ENCODE measurements at places on chromosomes 4 and X. TPM values are rescaled to one million over a fixed set of nuclear protein-coding genes. Genes with fewer than 3 reads are reported as not detected.
A peak's percentile ranks its signal among the peaks of the same experiment; 100 is the strongest.

- DNase-seq: no peak
These were observed 14.4 kb downstream of the ADH1A start for GRCh38 chr4:99276417-99276816.

GRCh38 chr4:183797445-183798300, 107.4 kb upstream of the STOX2 start:
- DNase-seq: peak; percentile 44

DNA sequence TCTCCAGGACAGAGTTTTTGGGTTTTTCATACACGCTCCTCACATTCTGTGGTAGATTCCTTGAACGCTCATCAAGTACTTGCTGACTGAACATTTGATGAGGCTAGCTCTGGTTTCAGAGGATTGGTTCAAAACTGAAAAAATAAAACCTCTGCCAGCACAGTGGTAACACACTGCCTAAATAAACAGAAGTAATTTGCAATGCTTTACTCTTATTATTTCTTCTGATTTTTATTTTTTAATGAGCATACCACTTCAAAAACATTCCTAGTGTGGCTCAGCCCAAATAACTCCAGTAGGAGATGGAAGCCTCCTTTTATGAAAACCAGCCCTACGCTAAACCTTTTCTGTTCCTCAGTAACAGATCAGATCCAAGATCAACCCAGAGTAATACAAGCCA, 72.0 kb upstream of the INTU start:
- no peak for DNase-seq

DNA sequence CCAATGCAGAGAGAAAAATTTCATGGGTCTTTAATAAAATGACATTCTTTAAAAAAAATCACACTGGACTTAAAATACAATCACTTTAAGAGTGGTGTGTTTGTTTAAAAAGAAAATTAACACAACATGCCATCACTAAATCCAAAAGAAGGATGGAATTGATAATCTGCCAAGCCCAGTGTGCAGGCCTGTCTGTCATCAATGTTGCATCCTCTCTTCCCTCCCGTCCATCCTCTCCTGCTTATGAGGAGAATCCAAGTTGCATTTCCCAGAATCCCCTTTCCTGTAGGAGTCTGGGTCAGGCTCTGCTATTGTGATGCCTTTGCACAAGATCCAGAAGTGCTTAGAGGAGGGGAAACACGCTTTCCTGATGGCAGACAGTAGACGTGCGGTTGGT, 169.4 kb downstream of the MID1 start:
- DNase-seq: no peak

- DNase-seq: no peak
These were observed 216.6 kb downstream of the PDGFC start for GRCh38 chr4:156754832-156755570.

DNA sequence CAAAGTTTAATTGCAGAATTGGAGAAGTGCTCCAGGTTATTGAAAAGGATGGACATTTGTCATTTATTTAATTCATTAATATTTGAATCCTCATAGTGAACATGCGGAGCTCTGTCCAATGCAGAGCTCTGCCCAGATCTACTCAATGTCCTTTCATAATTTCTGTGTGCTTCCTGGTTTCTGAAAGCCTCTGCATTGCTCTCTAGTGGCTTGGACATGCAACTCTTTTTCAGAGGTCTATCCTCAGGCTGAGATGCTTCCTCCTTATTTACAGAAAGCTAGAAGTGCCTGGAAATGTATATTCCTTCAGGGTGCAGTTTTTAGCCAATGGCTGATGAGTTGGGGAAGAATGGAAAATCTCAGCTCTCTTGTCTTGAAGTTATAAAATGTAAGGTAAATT, 786.1 kb upstream of the AADAT start:
- DNase-seq: no peak

GRCh38 chrX:116417968-116418367, 18.4 kb upstream of the SLC6A14 start:
- no peak for DNase-seq

DNA sequence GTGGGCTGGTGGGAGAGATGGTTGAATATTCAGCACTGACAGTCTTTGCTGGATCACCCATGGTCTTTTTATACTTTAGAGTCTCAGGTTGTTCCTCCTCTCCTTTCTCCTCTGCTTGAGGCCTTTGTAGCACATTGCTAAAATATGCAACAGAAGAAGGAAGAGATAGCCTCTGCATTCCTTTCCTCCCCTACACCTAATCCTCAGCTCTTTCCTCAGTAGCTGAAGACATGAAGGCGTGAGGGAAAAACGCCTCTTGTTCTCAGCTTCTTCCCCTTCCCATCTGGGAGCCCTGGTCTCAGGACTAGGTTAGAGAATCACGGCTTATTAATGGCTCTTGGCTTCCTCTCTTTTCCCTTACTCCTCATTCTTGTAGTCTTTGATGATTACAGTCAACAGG, 76.8 kb downstream of the RNF150 start:
- DNase-seq: no peak

DNA sequence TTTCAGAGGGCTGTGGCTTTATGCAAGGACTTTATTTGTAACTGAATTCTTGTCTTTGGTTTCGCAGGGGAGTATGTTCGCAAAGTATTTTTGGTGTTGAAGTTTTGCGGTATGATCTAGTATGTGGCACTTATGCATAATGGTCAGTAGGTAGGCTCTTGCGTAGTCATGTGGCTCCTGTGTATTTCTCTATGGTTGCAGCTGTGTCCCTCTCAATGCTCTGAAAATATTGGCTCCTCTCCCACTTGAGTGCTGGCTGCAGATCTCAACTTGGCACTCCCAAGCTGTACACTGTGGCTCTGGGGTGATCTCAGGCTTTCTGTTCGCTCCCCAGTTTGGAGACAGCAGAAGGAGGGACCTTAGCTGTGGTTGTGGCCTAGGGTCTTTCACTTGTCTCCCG, 24.8 kb downstream of the ARMCX5 start:
- peak; percentile 44 for DNase-seq

GRCh38 chr4:142452161-142452855, 393.8 kb downstream of the INPP4B start:
- no peak for DNase-seq

GRCh38 chr4:98656886-98657285, 1.5 kb downstream of the TSPAN5 start:
- DNase-seq: no peak

- DNase-seq: peak; percentile 92
These were observed 30.9 kb downstream of the RNF212 start for GRCh38 chr4:1082215-1083182.

- DNase-seq: no peak
These were observed 505.9 kb upstream of the CTSO start for GRCh38 chr4:156459584-156459983.

- DNase-seq: no peak
These were observed 81.1 kb upstream of the CT45A1 start for GRCh38 chrX:135632353-135632752.

DNA sequence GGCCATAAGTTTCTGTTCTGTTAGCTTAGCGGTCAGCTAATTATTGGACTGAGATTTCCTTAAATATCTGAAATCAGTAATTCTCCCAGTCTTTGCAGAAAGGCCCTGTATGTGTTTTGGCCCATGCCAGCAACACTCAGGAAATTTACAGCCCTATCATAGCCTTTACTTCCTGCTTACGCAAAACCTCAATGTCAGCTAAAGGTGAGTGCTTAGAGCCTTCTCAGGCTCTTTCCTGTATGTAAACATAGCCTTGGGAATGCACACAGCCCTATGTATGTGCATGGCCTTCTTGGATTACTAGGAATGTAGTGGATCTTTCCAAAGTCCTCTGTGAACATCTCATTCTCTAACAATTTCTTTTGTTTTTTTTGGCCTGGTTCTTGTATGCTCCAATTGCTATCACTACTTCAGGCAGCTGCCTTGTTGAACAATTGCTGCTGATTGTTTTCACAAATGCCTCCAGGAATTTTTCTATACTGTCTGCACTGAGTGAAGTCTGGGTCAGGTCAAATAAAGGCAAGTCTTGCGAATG, 200.0 kb downstream of the PPP1R2C start:
- DNase-seq: no peak

Gene PRSS12
- 7.9 TPM for total RNA-seq

Gene CYBB
- 1.5 TPM for total RNA-seq

Gene ZNF157
- not detected for total RNA-seq

Gene ATP1B4
- not detected for total RNA-seq

Gene BTC
- total RNA-seq: 1.2 TPM
